Activated CD4-positive, alpha-beta T cell treated with anti-CD3 and anti-CD28 coated beads, Interleukin-2, amount 10 ng/mL, durations not matched to agents 7 days and 5 days (primary cell): ENCODE measurements at places on chromosomes 1 and 21. TPM values are rescaled to one million over a fixed set of nuclear protein-coding genes. Genes with fewer than 3 reads are reported as not detected.

The AVPR1B gene
- not detected for total RNA-seq

The C1orf115 gene
- 0.79 TPM for total RNA-seq

DNA sequence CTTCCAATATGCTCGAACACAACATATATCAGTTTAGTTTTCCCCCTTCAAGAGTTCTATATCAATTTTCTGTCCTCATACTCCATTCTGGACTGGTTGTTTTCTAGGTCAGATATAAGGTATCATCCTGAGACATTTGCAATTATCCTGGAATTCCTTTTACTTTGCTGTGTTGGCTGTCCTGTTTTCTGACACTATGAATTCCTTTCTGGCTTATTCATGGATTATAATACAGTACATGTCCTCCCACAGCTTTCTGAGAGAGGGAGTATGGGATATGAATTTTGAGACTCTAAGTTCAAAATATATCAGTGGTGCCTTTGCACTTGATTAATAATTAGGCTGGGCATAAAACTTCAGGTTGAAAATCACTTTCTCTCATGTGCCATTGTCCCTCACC, 11.9 kb downstream of the PHTF1 start:
- no peak for DNase-seq

DNA sequence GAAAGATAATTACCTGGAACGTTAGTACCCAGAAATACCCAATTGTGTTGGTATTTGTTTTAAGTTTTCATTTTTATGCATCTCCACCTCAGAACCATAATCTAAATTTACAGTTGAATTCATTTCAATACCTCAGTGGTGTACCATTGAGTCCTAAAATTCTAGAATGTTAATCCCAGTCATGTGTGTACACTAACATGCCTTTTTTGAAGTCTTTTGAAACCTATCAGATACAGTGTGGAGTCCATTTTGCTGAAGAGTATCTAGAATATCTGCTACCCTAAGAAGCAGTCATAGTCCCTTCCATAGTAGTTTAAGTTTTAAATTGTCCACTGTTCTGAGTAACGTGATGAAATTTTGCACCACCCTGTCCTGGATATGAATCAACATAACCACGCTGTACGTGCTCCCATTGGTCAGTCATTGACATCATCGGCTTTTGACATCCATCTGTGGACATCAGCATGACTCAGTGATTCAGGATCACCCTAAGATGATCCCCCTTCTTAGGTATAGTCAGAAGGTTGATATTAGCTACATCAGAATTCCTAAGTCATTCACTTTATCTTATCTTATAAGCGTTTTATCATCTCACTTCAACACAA, 7.5 kb upstream of the ASH1L start:
- DNase-seq = no peak

The WNT3A gene
- total RNA-seq = not detected

GRCh38 chr21:46346296-46347202, 22.6 kb downstream of the PCNT start:
- no peak for DNase-seq

- DNase-seq = no peak
Observed at GRCh38 chr1:153428791-153429190, 12.5 kb downstream of the S100A7A start.

The SLC27A3 gene
- 22.2 TPM for total RNA-seq

GRCh38 chr1:5129746-5130355, 475.4 kb downstream of the AJAP1 start:
- no peak for DNase-seq

- no peak for DNase-seq
Observed at GRCh38 chr1:95982711-95983110, 738.9 kb upstream of the PTBP2 start.

- no peak for DNase-seq
Observed at GRCh38 chr1:12567288-12567819, 50.7 kb downstream of the DHRS3 start.

DNA sequence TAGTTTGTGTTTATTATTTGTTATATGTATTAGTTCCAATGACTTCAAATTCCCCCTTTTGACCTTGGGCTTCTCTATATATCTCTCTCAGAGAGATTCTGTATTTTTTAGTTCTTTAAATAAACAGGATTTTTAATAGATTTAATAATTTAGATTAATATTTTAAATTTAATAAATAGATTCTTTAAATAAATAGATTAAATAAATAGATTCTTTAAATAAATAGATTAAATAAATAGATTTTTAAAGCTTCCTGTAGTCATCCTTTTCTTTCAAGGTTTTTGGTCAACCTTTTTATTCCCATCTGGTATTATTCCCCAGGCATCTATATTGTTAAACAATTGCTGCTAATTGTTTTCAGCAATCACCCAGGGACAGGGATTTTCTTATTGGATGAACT, 721.9 kb upstream of the ADAMTS5 start:
- no peak for DNase-seq

DNA sequence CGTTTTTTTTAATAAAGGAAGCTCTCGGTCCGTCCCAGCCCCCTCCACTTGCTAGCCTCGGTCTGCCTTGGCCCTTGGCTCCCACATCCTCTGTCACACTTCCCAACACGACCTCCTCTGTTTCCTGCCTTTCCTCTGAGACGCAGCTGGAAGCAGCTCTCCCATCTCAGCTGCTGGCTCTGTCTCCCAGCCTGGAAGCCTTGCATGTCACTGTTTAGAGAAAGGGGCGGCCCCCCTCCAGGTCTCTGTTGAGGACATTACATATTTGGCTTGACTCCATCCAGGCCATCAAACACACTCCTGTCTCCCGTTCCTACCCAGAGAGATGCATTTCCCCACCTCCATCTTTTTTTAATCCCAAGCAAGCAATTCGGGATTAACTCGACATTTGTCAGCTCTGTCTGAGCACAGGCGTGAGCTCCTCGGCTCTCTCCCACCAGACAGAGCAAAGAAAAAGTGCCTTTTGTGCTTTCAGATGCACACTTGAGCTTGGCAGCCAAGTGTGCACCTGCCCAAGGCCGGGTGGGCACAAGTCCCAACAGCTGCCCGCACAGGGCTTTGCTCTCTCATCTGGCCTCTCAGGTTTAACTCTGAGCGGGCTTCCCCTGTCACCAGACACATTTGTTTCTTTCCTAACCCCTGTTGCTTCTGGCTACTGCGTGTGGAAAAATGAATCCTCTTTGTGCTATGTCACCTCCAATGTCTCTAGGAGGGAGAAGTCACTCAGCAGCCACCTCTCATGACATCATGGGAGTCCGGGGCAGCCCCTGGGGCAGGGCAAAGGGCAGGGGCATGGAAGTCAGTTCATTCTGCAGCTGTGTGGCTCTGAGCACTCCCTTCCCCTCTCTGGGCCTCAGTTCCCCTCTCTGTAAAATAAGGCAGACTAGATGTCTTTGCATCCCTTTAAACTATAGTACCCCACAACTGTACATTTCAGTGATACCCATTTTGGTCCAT, 108.3 kb downstream of the KCND3 start:
- no peak for DNase-seq

The CCDC181 gene
- not detected for total RNA-seq

GRCh38 chr1:39615086-39615673, 24.3 kb downstream of the HEYL start:
- DNase-seq = no peak

GRCh38 chr21:37593015-37593414, 226.4 kb downstream of the DYRK1A start:
- DNase-seq = no peak

The MYOC gene
- total RNA-seq = not detected

GRCh38 chr1:153538315-153538821, 2.4 kb downstream of the S100A5 start:
- DNase-seq = no peak

GRCh38 chr21:42905195-42905594, 12.1 kb downstream of the NDUFV3 start:
- DNase-seq = no peak

GRCh38 chr1:200938955-200939354, 44.3 kb downstream of the INAVA start:
- peak; percentile 32 for DNase-seq

DNA sequence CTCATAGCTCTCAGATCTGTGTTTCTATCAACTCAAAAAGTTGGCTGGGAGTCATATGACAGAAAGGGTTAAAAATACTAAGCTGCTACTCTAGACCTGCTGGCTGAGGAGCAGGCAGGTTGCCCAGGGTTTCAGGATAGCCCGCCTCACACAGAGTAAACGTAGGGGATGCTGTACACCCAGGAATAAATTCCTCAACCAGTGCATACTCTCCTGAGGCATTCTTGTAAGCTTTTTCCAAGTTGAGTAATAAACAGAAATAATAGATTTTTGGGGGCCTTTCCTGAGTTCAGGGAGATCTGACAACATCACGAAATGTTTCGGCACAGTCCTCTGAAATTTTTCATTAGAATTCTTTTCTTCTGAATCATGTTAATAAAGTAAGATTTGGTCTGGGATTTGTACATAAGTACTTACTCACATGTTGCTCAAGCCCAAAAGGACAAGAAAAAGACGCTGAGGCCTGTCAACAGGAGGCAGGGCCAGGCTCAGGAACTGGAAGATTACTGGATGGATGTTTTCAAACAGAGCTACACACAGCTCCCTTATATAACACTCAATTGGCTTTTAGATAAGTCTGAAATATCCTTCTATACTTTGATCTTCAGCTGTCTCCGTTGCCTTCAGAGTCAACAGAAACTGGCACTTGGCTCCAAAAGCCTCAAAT, 41.0 kb downstream of the TGFBR3 start:
- DNase-seq = no peak

The RNU5D-1 gene
- total RNA-seq = not detected

The POGK gene
- total RNA-seq = 38.0 TPM

GRCh38 chr1:203072911-203073310, 12.9 kb downstream of the MYOG start:
- no peak for DNase-seq

GRCh38 chr21:26783466-26784195, 61.6 kb downstream of the ADAMTS1 start:
- no peak for DNase-seq

DNA sequence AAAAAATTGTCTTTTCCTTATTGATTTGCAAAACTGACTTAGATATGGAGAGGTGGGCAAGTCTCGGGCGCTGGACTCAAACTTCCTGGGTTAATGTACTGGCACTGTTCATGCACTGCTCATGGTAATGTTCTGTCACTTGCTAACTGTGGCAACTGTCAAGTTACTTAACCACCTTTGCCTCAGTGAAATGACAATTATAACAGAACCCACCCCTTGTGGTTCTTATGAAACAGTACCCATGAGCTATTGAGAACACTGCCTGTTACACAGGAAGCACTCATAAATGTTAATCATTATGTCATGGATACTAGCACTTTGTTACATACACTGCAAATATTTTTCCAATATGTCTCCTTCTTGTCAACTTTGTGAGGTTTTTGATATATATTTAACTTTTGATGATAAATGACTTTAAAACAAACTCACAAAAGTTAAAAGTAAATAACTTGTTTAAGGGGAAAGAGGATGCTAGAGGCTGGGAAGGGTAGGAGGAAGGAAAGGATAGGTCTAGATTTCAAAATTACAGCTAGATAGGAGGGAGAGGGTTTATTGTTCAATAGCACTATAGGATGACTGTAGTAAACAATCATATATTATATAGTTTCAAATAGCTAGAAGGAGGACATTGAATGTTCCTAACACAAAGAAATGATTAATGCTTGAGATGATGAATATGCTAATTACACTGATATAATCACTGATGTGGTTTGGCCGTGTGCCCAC, 342.5 kb downstream of the ADGRL2 start:
- DNase-seq = no peak

DNA sequence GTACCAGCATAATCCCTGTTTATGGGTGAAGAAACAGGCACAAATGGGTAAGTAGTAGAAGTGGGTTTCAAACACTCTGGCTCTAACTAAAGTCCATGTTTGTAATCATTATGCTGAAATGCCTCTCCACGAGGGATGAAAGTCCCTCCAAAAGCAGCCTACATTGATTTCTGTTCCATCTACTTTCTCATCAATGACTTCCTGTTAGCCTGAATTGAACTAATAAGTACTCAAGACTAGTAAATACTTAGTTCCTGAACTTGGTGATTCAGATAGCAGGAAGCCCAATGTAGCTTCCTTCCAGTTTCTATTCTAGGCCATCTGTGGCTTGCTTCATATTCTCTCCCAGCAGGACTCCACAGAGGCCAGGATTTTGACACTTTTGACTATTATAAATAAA, 11.3 kb upstream of the BACH1 start:
- DNase-seq = no peak

DNA sequence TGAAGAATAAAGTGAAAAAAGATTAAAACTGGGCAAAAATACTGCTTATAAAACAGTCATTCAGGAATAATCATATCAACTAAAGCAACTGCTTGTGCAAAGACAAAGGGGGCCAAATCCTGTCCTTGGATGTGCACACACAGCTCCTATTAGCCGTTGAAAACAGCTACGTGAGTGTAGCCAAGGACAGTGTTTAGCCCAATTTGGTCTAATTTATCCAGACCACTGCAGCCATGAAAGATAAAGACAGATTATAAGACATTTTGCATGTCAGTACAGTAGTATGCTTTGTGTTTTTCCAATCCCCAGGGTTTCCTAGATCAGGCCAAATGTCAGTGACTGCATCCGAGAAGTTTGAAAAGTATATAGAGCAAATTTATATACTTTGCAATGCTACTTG, 146.3 kb upstream of the PKN2 start:
- no peak for DNase-seq

The GBP2 gene
- total RNA-seq = 237 TPM

DNA sequence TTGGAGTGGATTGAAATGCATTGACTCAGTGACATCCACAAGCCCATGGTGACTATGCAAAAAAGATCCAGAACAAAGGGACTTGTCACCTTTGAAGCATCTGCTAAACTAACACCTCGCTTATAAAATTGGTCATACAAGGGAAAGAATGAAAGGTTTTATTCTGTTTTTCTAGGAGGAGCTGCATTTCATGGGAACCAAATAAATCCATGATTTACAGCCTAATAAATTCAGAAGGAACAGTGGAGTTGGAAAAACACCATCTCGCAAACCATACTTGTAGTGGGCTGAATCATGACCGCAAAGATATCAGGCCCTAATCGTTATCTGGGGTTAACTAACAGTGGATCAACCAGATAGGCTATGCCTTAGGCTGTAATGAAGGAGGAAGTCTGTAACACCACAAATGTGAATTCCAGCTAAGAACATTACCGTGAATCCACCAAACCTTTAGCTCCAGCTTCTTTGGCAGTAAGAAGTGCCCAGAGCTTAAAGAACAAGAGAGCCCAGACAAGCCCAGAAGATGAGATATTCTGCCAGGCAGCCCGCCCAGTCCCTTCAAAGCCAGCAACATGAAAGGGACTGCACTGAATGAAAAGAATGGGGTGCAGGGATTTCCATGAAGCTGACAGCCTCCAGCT, 27.4 kb downstream of the RSPH1 start:
- no peak for DNase-seq

DNA sequence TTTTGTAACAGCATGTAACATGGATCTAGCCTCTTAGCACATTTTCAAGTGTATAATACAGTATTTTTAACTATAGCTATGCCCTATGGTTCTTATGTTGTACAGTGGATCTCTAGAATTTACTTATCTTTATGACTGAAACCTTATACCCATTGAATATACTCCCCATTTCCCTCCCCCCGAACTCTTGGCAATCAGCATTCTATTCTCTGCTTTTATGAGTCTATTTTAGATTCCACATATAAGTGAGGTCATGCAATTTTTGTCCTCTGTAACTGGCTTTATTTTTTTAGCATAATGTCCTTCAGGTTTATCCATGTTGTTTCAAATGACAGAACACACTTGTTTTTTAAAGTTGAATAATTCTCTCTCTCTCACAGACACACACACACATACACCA, 3.1 kb upstream of the GBP6 start:
- no peak for DNase-seq
